Urinary bladder (tissue), 4 donors: ENCODE measurements at places on chromosomes 5 and 9. TPM values are rescaled to one million over a fixed set of nuclear protein-coding genes. Genes with fewer than 3 reads are reported as not detected.

The OBP2B gene
- not detected for total RNA-seq

The CCDC187 gene
- 0.58 TPM for total RNA-seq

The TMEM38B gene
- 15.0 TPM for total RNA-seq

The IL5 gene
- not detected for total RNA-seq

The MELK gene
- total RNA-seq: 18.9 TPM

GRCh38 chr5:65753189-65753588, 31.2 kb downstream of the NLN start:
- no peak for DNase-seq

GRCh38 chr5:88117546-88117945, 151.1 kb downstream of the TMEM161B start:
- no peak for DNase-seq

DNA sequence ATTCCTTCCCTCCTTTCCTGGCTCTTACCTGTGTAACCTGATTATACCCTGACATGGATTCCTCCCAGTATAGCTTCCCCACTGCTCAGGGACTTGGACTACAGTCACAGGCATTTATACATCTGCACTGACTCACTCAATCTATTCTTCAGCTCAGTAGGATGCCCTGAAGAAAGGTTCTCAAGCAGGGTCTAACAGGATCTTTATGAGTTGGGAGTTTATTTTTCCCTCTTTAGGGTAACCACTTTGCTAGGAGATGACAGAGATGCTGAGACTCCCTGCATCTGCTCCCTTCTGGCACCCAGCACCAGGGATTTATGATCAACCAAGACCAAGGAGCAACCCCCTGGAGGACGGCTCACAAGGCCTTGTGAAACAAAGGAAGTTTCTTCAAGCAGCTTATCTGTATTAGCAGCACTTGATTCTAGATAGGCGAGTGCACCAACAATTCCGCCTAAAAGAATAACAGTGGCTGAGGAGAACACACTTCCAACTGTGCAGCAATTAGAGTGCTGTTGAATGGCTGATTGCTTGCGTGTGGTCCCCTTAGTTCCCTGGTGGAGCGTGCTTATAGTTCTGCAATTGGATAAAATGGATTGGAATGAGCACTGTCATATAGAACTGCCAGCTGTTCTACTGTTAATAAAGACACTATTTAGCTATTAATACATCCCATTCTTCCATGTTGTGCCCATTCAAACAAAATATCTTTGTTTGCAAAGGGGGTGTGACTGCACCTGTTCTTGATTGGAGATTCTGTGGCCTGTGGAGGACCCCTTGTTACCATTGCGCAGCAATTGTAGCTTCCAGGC, 482.6 kb downstream of the ZNF608 start:
- DNase-seq: no peak

DNA sequence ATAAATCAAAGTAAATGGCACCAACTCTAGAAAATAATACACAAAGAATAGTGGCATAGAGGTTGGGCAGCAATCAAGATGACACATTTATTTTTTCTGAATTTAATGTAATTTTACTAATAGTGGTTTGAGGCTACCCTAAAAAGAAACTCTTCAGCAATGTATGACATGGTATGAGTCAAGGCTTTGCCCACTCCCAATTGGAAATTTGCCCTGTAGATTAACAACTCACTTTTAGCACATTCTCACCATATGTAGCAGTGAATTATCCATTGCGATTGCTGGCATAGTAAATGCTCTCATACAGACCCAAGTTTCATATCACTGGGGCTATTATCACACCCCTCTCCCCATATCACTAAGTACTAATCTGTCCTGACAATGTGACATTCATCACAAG, 832.1 kb upstream of the ZNF608 start:
- DNase-seq: no peak

GRCh38 chr5:57695706-57696388, 213.2 kb upstream of the ACTBL2 start:
- DNase-seq: no peak

- no peak for DNase-seq
Observed at GRCh38 chr9:15156241-15156640, 150.8 kb downstream of the TTC39B start.

DNA sequence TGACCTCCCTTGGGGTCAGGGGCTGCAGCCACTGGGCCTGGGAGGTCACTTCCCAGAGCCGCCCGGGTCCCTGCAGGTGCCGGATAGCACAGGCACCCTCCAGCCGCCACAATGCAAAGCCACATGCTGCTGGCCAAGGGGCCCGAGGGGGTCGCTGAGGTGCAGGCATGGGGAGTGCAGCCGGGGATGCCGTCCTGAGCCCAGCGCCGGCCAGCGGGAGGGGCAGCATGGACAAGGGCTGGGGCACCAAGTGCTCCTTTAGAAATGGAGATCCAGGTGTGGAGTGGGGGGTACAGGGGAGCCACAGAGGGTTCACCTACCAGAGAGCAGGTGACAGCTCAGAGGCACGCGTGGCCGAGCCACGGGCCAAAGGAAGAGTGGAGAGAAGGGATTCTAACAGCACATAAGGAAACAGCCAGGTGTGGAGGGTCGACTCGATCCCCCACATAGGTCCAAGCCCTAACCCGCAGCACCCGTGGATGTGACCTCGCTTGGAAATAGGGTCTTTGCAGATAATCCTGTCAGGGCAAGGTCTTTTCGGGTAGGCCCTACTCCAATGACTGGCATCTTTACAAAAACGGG, 24.7 kb downstream of the ZDHHC11B start:
- DNase-seq: no peak

DNA sequence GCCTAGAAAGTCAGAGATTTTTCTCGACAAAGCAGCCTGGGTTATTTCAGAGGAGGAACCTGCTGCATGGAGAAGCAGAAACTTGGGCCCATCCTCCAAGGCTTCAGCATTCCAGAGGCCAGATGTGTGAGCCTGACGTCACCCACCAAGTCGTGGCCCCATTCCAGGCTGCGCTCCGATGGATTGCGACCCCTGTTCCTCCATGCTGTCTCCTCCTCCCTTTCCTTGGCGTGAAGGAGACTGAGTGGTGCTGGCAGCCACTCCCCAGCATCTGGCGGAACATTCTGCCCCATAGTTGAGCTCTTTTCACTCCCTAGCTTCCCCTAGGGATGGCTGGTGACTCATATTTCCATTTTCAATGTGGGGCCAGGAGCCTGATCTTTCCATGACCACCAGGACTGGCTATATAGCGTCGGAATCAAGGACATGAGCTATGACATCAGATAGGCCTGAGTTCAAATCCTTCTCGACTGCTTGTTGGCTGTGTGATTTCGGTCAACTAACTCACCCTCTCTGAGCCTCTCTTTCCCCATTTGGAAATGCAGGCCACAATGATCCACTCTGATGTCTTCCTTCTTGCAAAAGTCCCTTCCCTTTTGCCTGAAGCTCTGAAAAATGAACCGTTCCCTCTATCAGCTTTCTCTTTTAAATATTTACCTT, 24.5 kb upstream of the DUSP1 start:
- peak; percentile 90 for DNase-seq

GRCh38 chr9:130609163-130609562, 29.8 kb downstream of the FUBP3 start:
- DNase-seq: no peak

DNA sequence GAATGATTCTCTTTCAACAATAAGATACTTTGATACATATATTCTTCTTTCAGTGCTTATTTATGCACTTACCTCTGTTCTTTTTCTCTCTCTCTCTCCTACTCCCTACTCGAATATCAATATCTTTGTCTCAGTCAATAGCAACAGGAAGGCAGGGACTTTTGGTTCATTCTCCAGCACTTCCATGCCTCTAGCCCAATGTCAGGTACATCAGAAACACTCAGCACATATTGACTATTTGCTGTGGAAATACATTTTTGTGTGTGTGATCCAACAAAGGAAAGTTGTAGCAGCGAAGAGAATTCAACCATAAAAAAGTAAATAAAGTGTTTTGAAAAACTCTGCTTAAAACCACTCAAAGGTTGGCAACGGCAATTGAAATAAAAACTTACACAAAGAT, 12.6 kb downstream of the DIRAS2 start:
- no peak for DNase-seq

DNA sequence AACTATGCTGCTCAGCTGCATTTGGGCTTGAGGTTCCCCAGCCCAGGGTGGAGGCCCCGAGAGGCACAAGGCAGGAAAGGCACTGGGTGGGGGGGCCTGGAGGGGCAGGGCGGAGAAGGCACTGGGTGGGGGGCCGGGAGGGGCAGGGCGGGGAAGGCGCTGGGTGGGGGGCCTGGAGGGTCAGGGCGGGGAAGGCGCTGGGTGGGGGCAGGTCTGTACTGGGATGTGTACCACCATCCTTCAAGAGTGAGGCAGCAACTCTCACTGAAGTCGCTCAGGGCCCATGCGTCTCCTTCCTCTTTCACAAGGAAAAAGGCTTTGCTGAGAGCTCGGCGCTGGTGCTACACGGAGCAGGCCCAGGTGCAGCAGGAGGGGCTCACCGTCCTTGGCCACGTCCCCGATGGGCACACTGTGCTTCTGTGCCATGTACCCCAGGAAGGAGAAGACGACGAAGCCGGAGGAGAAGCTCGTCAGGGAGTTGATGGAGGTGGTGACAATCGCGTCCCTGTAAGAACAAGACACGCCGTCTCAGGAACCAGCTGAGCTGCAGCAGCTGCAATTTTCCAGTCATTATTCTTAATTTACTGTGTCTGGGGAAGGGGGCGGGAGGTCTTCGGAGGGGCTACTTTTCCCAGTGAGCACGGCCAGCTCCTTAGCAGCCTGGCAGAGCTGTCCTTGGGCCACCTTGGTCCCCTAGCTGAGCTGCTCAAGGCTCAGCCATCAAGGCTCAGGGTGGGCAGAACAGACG, 30.8 kb downstream of the SLC6A3 start:
- DNase-seq: no peak
